ENCODE measurements at places on chromosomes 6 and 20. TPM values are rescaled to one million over a fixed set of nuclear protein-coding genes. Genes with fewer than 3 reads are reported as not detected.

SAMD10 gene
- total RNA-seq: 2.6 TPM

NPEPL1 gene
- 32.2 TPM for total RNA-seq

FOXC1 gene
- total RNA-seq: 9.1 TPM

APCDD1L gene
- 5.1 TPM for total RNA-seq

SMLR1 gene
- total RNA-seq: not detected

GCNT2 gene
- total RNA-seq: 6.3 TPM

OR2B6 gene
- not detected for total RNA-seq

SLC35D3 gene
- not detected for total RNA-seq

EPHA7 gene
- 5.6 TPM for total RNA-seq

C6orf52 gene
- total RNA-seq: not detected

RGS17 gene
- total RNA-seq: 1.0 TPM

CCR6 gene
- total RNA-seq: not detected

RAD21L1 gene
- total RNA-seq: not detected

CTAGE9 gene
- total RNA-seq: not detected

TMEM200A gene
- 17.7 TPM for total RNA-seq

PPP1R11 gene
- total RNA-seq: 10.5 TPM

CRISP2 gene
- not detected for total RNA-seq

ZNF334 gene
- 6.7 TPM for total RNA-seq

ULBP3 gene
- 1.8 TPM for total RNA-seq

PRSS35 gene
- total RNA-seq: 12.4 TPM

MARCKS gene
- 127 TPM for total RNA-seq

SPDEF gene
- 6.1 TPM for total RNA-seq

LY6G6D gene
- total RNA-seq: not detected

CD93 gene
- 112 TPM for total RNA-seq

MATN4 gene
- 1.1 TPM for total RNA-seq

CTCFL gene
- not detected for total RNA-seq

Measured in tongue (tissue), 3 donors.